HFFc6 (cell line): ENCODE measurements at places on chromosomes 7 and 10. TPM values are rescaled to one million over a fixed set of nuclear protein-coding genes. Genes with fewer than 3 reads are reported as not detected.

PIP gene
- not detected in 2 replicates for total RNA-seq

- no peaks in the 10 kb centered on the region; the same call in 1 of the 2 replicates for H3K27me3 ChIP-seq
- H3K36me3 ChIP-seq, result no peaks in the 10 kb centered on the region
- no peaks in the 10 kb centered on the region for H3K4me1 ChIP-seq
- no peak overlapping the region for H3K27ac ChIP-seq
- H3K4me3 ChIP-seq, result no peak overlapping the region
- no peak for DNase-seq
Measured at GRCh38 chr7:26245150-26245549, 43.6 kb downstream of the CBX3 start.

TRIM73 gene
- 0.65 to 1.7 TPM (median 1.2 TPM) in 3 replicates for total RNA-seq

DNA sequence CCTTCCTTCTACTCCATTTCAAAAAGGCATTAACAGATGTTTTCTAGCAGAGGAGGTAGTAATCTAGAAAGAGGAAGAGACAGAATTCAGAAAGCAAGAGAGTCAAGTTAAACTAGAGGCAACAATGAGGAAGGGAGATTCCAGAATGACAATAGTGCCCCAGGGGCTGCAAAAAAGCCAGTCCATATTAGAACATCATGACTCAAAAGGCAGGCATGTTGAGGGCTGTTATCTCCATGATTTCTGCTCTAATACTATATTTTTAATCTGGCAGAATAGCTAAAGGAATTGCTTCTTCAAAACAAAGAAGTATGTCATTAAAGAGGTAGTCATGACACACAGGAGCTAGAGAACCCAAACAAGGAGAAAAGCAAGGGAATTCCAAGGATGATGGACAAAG lies 599.6 kb downstream of the INHBA start:
- no peak overlapping the region for H3K4me3 ChIP-seq
- peaks cover 13% of the 10 kb centered on the region for H3K36me3 ChIP-seq
- peaks cover 47% of the 10 kb centered on the region for H3K4me1 ChIP-seq
- peak; percentile 59 for DNase-seq
